Kidney epithelial cell (primary cell): ENCODE measurements at places on chromosomes 16 and 17. TPM values are rescaled to one million over a fixed set of nuclear protein-coding genes. Genes with fewer than 3 reads are reported as not detected.

The RNF43 gene
- 0.75 and 2.3 TPM in 2 replicates for total RNA-seq

The KRTAP4-6 gene
- total RNA-seq = not detected in 2 replicates

The NTHL1 gene
- 39.3 and 44.1 TPM in 2 replicates for total RNA-seq

The CCL8 gene
- not detected in 2 replicates for total RNA-seq

The USP43 gene
- 11.2 and 12.0 TPM in 2 replicates for total RNA-seq

The FOXJ1 gene
- 2.3 and 3.0 TPM in 2 replicates for total RNA-seq

The MYL4 gene
- total RNA-seq = not detected in 2 replicates

The C16orf96 gene
- total RNA-seq = not detected in 2 replicates

The CIITA gene
- total RNA-seq = 0.04 and 0.07 TPM in 2 replicates

The BAIAP3 gene
- total RNA-seq = 1.2 and 5.8 TPM in 2 replicates

The DPEP3 gene
- total RNA-seq = not detected in 2 replicates
